Activated CD8-positive, alpha-beta memory T cell treated with anti-CD3 and anti-CD28 coated beads for 1 hour (primary cell): ENCODE measurements at places on chromosomes 5 and 9.

DNA sequence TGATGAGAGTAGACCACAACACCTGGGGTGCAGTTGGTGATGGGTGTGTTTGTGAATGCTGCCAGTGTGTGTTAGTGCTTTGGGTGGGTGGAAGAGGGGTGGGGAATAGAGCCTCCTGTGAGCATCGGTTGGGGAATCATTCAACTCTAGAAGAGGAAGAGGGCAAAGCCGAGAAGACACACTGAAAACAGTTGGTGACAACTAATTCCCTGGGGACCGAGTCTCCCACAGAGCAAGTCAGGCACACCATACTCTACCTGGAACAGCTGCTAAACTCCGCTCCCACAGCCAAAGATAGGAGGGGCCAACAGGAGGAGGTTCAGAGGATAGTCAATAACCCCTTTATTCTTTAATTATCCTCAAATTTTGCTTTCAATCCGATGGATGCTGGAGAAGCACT lies 1.6 kb upstream of the ARHGEF39 start:
- no peak for DNase-seq

- DNase-seq: no peak
Measured at GRCh38 chr9:100652850-100653249, 75.0 kb downstream of the CAVIN4 start.

DNA sequence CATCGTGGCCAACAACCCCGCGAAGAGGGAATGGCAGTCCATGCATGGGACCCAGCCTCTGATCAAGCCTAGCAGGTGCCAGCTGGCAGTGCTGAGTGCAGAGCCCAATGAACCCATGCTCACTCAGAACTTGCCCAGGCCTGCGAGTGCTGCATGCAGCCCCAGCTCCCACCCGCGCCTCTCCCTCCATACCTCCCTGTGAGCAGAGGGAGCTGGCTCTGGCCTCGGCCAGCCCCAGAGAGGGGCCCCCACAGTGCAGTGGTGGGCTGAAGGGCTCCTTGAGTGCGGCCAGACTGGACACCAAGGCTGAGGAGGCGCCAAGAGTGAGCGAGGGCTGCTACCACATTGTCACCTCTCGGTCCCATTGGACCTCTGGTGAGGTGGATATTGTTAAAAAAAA lies 32.6 kb upstream of the NPR3 start:
- no peak for DNase-seq

DNA sequence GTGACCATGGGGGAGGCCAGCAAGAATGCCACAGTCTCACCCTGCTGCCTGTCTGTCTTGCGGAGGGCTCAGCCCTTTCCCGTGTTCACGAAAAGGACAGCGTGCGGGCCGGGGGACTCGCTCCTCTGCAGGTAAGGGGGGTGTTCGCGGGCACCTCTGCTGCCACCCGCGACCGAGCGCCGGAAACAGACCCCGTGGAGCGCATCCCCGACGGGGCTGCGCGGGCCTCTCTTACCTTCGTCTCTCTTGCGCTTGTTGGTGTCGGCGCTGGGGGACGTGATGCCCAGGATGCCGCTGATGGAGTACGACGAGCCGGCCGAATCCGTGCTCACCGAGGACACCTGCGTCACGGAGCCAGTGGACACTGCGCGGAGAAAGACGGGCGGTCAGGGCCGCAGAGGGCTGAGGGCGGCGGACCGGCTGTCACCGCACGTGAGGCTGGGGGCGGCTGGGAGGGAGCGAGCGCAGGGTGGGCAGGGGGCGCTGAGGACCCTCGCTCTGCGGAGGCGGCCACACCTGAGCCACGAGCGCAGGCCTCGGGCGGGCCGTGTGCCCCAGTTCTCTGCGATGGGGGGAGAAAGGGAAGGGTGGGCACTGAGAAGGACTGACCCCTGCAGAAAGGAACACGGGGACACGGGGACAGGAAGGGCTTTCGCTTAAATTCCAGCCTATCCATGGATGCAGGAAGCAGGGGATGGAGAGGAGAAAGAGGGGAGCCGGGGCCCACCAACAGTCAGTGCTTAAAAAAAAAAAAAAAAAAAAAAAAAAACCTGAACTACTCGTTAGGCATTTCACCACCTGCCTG lies 31.5 kb downstream of the PAX5 start:
- DNase-seq: no peak

DNA sequence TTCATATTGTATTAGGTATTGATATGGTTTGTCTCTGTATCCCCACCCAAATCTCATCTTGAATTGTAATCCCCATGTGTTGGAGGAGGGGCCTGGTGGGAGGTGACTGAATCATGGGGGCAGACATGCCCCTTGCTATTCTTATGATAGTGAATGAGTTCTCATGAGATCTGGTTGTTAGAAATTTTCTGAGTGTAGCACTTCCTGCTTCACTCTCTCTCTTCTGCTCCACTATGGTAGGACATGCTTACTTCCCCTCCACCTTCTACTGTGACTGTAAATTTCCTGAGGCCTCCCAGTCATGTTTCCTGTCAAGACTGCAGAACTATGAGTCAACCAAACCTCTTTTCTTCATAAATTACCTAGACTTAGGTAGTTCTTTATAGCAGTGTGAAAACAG lies 187.4 kb upstream of the SLC24A2 start:
- DNase-seq: no peak

DNA sequence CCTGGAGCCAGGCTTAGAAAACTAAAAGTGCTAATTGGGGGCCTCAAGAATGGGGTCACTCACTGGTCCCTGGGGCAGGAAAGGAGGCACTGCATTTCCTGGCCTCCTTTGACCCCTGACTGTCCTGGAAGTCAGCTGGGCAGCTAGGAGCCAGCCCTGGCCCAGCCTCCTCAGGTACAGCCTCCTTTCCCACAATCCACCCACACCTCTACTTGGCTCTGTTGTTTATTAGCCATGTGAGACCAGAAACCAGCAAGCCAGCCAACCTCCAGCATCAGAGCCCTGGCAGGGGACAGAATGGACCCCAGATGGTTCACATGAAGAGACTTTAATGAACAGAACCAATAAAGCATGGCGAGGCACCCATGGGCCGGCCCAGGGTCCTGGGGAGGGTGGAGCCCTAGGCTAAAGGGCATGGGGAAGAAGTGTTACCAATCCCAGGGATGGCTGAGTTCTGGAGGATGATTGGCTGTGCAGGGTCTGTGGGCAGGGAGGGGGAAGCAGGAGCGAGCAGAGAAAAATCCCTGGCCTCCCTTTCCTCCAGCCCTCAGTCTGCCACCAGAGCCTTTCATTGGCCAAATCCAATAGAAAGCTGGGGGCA lies 55.3 kb upstream of the ANGPTL2 start:
- DNase-seq: no peak

- DNase-seq: no peak
Measured at GRCh38 chr5:106127341-106127781, 1543.4 kb downstream of the EFNA5 start.

DNA sequence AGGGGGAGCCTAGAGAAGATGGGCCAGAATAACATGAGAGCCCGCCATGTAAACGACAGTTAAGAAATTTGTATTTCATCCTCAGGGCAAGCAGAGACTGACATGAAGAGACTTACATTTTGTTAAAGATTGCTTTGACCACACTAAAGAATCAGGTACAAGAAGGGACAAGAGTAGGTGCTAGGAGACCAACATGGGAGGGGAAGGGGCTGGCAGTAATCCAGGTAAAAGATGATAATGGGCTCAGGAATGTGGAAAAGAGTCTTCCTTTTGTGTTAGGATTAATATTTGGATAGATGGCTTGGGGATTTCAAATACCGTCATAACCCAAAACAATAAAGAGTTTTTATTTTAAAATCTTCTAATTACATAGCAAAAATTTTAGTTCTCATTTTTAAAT lies 137.3 kb downstream of the ZNF462 start:
- DNase-seq: no peak
